Inflammatory macrophage treated with lipopolysaccharide for 1 hour (primary cell): ENCODE measurements at places on chromosomes 3 and 15.

- DNase-seq, result no peak
Observed at GRCh38 chr3:87478716-87479115, 202.3 kb upstream of the POU1F1 start.

DNA sequence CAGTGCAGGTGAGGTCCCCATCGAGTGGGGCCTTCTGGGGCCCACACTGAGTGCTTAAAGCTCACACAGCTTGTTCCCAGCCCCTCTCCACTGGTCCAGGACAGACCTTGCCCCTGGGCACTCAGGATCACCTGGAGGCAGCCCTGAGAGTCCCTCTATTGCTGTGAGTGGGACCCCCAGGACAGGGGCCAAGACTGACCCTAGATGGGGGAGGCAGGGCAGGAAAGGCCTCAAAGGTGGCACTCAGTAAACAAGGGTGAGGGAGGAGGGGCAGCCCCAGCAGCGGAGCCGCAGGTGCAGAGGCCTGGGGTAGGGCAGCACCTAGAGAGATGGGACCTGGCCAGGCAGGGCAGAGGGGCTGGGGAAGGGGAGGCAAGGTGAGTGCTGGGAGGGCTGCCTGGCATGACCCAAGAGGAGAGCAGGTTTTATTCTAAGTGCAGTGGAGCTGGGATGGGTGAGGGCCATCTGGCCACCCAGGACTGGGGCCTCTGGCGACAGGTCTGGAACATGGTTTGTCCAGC, 27.9 kb downstream of the CFAP100 start:
- DNase-seq, result no peak

- no peak for DNase-seq
Observed at GRCh38 chr15:96335411-96336024, 5.0 kb downstream of the NR2F2 start.

DNA sequence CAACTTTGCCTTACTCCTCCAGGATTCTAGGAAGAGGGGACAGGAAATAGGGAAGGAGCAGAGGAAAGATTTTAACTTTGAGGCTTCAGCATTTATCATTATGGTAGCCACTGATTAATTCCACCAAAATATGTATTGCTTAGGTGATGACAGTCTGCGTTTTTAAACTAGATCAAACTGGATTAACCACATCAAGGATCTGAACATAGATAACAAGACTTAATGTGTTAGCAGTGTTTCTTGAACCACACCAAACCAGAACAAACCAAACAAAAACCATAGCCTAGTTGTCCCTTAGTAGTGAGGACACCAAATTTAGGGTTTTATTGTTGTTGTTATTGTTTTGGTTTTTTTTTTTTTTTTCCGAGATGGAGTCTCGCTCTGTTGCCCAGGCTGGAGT, 113.5 kb upstream of the LMOD3 start:
- no peak for DNase-seq

- no peak for DNase-seq
Observed at GRCh38 chr3:30263238-30263924, 343.0 kb upstream of the TGFBR2 start.

GRCh38 chr15:85394554-85395333, 14.3 kb downstream of the AKAP13 start:
- DNase-seq, result no peak

DNA sequence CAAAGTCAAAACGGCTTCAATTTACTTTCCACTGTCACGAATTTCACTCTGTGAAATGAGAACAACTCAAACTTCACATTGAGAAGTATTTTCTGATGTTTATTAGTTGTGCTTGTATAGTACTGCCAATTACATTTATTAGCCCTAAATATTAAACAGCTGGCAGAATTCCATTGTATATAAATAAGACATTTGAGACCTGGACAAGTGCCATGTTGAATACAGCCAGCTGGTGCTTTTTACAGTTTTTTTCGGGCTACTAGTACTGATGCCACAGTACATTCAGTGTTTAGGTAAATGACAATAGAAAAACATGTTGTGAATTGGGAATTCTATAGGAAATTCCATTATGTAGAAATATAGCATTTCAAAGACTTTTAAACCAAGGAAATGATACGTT, 79.0 kb downstream of the EPHA3 start:
- no peak for DNase-seq

- no peak for DNase-seq
Observed at GRCh38 chr3:37969596-37970100, 20.9 kb upstream of the VILL start.

- no peak for DNase-seq
Observed at GRCh38 chr15:41048397-41048796, 67.7 kb downstream of the INO80 start.

DNA sequence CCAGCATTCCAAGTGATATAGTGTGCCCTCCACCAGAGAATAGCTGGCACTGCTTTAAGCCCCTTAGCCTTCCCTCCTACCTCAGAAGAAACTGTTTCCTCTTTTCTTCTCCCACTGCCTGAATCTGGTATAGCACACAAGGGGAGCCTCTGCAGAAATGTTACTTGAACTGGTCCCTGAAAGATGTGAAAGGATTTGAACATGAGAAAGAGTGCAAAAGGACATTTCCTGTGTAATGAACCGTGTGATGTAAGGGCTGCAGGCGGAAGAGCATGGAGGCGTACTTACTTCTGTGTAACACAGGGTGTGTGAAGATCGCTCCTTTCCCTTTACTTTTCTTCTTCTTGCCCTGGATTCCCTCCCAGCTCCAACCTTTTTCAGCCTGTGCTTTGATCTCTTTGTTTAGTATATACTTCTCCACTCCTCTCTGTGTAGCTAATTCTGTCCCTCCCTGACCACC, 8.4 kb downstream of the TMOD3 start:
- DNase-seq, result peak; percentile 74

GRCh38 chr3:110492876-110493275, 578.7 kb upstream of the NECTIN3 start:
- no peak for DNase-seq

- no peak for DNase-seq
Observed at GRCh38 chr15:54660356-54660755, 536.4 kb downstream of the RSL24D1 start.

DNA sequence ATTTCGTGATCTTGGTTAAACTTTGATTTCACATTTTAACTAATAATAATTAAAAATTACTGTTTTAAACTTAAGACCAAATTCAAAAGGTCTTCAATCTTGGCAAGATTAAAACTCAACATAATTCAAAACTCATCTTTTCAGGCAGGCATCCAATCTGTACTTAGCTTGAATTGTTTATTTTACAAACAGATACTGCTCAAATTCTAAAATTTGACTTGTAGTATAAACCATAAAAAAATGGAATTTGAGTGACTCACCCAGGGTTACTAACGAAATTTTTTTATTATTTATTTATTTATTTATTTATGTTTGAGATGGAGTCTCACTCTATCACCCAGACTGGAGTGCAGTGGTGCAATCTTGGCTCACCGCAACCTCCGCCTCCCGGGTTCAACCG, 64.4 kb downstream of the GAP43 start:
- DNase-seq, result no peak

GRCh38 chr15:90482124-90483011, 47.4 kb upstream of the CRTC3 start:
- no peak for DNase-seq

DNA sequence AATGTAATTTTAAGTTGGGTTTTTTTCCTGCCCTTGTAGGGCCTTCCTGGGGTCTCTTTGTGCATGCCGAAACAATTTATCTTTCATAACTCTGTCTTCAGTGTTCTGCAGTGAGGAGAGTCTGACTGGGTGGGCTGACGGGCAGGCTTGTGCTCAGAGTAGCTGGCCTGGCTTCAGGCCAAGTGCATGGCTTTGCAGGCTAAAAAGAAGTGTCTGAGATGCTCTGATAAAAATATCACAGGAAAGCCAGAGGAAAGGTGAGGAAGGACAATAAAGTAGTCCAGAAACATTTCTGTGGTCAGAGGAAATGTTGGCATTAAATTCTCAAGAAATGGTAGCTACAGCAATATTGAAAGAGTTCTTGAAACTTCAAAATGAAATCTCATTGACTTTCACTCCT, 25.5 kb downstream of the ST3GAL6 start:
- DNase-seq, result no peak

DNA sequence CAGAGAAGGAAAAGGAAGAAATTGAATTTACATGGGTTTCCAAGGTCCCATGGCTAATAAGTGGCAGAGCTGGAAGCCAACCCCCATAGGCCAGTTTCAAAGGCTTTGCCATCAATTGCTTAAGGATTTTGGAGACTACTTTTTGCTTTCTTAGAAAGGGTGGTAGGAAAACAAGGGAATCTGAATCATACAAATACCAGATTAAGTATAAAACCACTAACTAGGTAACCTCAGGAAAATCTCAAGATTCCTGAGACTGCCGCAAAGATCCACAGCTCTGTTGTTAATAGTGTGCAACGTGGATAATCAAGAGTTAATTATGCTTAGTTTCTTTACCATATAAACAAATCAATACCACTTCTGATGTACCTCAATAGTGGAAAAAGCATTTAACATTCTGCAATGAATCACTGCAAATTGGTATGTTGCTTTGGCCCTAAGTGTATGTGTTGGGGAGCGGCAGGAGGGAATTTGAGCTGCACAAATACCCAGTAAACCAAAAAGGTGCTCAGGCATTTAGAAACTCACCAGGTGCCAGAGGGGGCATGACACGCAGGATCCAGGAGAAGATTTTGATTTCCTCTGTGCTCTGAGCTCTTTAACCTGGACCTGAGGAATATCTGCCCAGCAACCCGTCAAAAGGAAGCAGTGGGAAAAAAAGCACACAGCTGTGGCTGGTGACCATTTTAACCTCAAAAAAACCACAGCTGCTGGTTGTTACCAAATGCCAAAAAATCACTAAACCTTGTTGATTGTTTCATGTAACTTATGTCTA, 22.0 kb downstream of the AADAC start:
- DNase-seq, result no peak

- DNase-seq, result peak; percentile 87
Observed at GRCh38 chr15:69760258-69760845, 307.7 kb downstream of the RPLP1 start.

DNA sequence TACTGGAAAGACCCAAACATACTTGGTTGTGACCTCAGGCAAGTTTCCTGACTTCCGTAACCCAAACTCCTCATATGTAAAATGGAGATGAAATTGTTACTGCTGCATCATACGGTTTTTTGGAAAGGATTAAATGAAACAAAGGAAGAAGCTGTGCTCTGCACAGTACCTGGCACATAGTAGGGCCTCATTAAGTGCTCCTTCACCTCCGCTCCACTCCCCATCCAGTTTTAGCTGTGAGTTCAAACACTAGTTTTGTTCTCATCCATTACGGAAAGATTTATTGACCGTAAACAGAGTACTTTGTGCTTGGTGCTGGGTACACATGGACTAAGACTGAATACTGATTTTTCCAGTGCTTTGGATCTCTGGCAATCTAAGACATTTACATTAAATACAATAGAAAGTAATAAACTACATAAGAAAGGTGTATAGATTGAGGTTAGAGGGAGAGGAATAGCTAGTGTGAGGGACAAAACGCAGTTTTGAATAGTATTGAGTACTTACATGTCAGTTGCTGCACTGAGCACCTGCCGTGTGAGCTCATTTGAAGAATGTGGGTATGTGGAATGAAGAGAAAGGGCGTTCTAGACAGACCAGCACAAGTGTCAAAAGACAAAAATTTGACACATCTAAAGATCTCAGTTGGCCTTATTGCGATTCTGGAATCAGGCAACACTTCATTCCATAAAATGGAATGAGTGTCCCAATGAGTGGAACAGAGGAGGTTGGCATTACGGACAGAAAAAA, 594 bp upstream of the ICE2 start:
- no peak for DNase-seq

GRCh38 chr15:64460724-64461720, 644 bp downstream of the ZNF609 start:
- DNase-seq, result peak; percentile 68

DNA sequence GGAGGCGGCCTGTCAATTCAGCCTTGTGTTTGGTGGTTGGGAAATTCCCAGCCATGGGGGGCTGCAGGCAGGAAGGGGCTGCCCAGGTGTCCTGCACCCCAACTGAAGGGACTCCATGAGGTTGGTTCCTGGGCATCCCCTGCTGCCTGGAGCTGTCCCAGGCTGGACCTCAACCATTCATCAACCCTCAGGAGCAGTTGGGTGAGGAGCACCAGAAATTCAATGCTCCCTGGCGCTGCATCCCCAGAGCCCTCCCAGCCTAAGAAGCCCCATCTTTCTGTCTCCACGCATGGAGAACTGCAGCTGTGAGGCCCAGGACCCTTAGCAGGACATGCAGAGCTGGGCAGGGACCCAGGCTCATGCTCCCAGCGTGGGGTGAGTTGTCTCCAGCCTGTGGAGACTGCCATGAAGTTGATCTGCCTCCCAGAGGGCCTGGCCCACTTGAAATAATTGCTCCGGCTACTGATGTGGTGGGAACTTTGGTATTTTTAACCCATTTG, 8.0 kb upstream of the SEMA3B start:
- no peak for DNase-seq

GRCh38 chr3:197828-198491, 1.4 kb downstream of the CHL1 start:
- no peak for DNase-seq

DNA sequence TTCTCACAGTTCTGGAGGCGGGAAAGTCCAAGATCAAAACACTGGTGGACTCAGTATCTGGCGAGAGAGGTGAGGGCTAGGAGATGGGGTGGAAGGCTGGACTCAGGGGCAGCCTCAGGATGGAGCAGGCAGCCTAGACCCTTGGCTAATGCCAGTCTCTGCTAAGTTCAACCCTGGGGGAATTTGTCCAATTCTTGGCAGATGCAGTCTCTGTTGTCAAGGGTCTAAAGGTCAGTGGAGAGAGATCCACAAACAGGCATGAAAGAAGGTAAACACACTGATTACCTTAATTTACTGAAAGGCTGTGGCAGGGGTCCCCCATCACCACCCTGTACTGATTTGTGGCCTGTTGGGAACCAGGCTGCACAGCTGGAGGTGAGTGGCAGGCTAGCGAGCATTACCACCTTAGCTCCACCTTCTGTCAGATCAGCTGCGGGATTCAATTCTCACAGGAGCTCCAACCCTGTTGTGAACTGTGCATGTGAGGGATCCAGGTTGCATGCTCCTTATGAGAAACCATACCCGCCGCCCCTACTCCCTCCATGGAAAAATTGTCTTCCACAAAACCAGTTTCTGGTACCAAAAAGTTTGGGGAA, 32.5 kb upstream of the RHCG start:
- DNase-seq, result no peak

GRCh38 chr15:27579738-27580137, 519.4 kb downstream of the OCA2 start:
- no peak for DNase-seq

- no peak for DNase-seq
Observed at GRCh38 chr3:113264283-113265131, 53.1 kb downstream of the BOC start.

- no peak for DNase-seq
Observed at GRCh38 chr3:95272781-95273180, 1209.9 kb downstream of the NSUN3 start.
